ENCODE measurements at places on chromosomes 5 and 9.

DNA sequence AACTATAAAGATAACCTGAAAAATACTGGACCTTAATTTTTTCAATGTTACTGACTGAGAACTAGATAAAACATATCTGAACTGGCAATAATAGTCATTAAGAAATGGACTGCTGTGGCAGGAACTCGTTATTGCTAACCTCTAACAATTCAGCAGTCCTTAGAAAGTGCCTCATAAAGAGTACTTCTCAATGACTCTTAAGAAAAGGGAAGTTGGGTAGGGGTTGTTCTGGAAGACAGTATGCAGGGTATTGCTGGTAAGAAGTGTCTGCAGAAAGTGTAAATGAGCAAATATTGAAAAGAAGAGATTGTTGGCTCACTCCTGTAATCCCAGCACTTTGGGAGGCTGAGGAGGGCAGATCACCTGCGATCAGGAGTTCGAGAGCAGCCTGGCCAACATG lies 27.9 kb downstream of the FOXD1 start:
- DNase-seq: no peak

- no peak for DNase-seq
These were observed 269.9 kb downstream of the MAN2A1 start for GRCh38 chr5:109959652-109960051.

DNA sequence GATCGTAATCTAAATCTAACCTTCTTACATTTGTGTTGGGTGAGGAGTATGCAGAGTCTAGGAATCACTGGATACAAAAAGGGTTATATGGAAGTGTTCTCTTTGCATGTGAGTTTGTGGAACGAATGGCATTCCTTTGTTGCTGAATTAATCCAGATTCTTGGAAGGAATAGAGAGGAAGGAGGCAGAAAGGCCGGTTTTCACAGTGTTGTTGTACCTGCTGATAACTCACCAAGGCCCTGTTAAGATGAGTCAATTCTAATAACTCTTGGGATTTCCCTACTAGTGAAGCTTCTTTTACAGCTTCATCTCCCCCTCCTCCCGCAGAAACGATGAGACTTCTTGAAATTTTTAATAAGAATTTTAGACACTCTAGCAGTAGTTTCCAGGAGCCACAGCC lies 84.0 kb downstream of the ZSWIM6 start:
- no peak for DNase-seq

DNA sequence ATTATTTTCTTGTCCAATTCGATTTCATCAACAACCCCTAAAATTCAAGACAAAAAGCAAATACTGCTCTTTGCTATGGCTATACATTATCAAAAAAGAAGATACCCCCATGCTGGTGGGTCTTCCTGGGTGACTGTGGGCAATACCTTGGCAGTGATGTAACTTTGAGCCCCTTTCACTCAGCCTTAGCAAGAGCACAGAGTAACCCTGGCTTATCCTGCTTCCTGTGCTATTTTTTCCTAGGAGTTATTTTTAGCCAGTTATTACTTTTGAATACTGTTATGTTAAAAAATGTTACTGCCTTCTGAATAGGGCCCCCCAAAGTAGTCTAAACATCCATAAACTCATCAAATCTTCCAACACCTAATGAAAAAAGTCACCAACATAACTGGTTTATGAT lies 145.6 kb upstream of the TSLP start:
- DNase-seq: no peak

- DNase-seq: no peak
These were observed 171.4 kb downstream of the TLE1 start for GRCh38 chr9:81517954-81518353.

GRCh38 chr9:3088219-3088618 lies 244.3 kb upstream of the PUM3 start:
- DNase-seq: no peak

DNA sequence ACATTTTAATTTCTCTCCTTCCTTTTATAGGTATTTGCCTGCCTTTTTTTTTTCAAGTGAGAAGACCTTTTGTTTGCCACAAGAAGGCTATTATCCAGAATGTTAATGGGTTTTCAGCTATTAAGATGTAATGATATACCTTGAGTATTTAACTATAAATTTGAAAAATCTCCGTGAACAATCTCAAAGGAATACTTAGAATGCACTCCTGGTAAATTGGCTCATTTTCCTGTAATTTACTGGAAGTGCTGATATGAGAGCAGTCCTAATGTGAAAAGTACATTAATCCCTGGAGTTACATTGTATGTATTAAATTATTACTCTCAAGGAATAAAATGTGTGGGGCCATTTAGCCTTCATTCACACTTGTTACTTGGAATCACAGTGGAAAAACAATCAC lies 32.4 kb downstream of the AOPEP start:
- no peak for DNase-seq

DNA sequence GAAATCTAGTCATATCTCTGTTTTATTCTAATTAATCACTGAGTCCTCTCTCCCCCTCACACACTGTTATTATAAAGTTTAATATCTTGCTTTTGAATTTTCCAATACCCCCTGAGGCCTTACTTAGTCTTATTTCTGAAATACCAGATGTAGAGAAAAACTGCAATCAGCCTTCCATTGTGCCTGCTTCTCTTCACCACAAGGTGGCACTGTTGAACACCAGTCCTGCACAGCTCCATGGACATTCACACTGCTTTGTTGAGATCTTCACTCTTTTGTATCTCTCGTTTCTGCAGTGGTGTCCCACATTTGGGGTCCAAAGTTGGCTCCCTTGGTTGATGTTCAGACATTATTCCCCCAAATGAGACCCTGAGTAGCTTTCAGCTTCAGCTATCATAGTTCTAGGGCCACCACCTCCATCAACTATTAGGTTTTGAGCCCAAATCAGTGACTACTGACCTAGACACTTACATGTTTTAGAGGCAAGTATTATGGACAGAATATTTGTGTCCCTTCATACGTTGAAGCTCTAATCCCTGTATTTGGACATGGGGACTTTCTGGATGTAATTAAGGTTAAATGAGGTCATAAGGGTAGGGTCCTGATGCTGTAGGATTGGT lies 24.3 kb downstream of the BOD1 start:
- DNase-seq: no peak

GRCh38 chr5:158456756-158457155 lies 597.8 kb upstream of the CLINT1 start:
- DNase-seq: no peak

DNA sequence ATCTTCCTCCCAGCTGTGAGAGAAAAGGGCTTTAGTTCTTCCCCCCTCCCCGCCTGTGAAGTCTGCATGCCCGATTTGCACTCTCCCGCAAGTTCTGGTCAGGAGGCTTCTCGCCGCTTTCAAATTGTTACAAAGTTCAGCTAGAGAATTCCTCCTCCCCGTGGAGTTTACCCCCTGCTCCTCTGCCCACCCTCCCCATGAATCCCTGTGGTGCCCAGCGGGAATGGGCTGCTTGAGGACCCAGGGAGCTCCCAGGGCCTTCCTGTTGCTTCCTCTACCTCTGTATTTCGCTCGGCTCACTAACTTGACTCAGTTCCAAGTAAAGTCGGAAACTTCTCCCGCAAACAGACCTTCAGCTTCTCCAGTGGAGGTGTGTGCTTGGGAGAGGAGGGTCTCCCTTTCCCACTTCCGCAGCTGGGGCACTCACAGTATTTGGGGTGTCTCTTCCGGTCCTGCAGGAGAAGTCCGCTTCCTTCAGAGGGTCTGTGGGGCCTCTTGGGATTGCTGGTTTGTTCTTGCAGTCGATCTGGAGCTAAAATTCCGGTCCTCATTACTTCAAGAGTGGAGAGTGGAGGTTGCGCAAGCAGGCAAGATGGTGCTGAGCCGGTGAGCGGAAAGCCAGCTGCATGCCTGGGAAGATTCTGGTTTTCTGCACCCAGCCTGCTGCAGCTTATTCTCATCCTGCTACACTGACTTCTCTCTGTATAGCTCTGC lies 97.8 kb downstream of the ADAMTS12 start:
- DNase-seq: no peak

GRCh38 chr9:121649476-121650216 lies 1.8 kb upstream of the DAB2IP start:
- no peak for DNase-seq

DNA sequence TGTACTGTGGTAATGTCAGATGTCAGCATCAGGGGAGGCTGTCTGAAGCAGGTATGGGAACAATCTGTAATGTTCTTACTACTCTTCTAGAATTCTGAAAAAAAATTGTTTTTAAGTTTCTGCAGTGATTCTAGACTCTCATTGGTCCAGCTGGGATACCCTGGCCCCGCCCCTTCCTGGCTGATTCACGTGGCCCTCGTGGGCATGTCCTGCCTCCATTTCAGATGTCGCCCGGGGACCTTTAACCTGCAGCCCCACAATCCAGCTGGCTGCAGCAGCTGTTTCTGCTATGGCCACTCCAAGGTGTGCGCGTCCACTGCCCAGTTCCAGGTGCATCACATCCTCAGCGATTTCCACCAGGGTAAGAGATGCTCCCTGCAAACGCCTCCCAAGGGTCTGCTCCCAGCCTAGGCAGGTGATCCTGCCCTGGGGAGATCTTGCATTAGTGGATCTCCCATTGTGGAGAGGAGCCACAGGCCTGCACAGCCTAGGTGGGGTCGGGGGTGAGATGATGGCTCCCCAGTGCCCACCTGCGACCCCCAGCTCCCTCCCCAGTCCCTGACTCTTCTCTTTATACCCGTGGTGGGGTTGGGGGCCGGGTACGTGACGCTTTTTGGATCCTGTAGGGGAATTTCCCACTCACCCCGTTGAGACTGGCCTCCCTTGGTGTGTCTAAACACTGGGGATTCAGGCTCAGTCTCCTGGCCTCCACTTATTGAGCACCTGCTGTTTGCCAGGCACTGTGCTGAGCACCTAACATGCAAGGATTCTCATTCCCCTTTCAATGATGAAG lies 36.5 kb downstream of the LAMC3 start:
- peak; percentile 7 for DNase-seq

GRCh38 chr9:80690349-80690939 lies 998.9 kb downstream of the TLE1 start:
- DNase-seq: no peak

GRCh38 chr5:158154226-158155005 lies 295.5 kb upstream of the CLINT1 start:
- no peak for DNase-seq

Measured in activated CD4-positive, CD25-positive, alpha-beta regulatory T cell (primary cell).